ENCODE measurements at places on chromosomes 13 and 19.

GRCh38 chr13:109412283-109412901 is 374.0 kb downstream of the IRS2 start:
- H3K4me3 ChIP-seq: no peak overlapping the region
- H3K4me1 ChIP-seq: no peaks in the 10 kb centered on the region
- no peaks in the 10 kb centered on the region for H3K36me3 ChIP-seq
- no peak overlapping the region for H3K27ac ChIP-seq
- DNase-seq: no peak
- no peaks in the 10 kb centered on the region for H3K27me3 ChIP-seq

- H3K36me3 ChIP-seq: peaks cover 3% of the 10 kb centered on the region
- no peaks in the 10 kb centered on the region for H3K27me3 ChIP-seq
- H3K27ac ChIP-seq: no peak overlapping the region
- H3K4me3 ChIP-seq: no peak overlapping the region
These were observed 11.7 kb upstream of the MTIF3 start for GRCh38 chr13:27461940-27462584.

- peaks cover 33% of the 10 kb centered on the region for H3K27me3 ChIP-seq
- H3K27ac ChIP-seq: no peak overlapping the region
- H3K36me3 ChIP-seq: peaks cover 6% of the 10 kb centered on the region
These were observed 44.9 kb downstream of the ZNF823 start for GRCh38 chr19:11693505-11694499.

GRCh38 chr13:34164582-34164981 is 346.6 kb downstream of the RFC3 start:
- H3K4me3 ChIP-seq: no peak overlapping the region
- DNase-seq: no peak
- no peaks in the 10 kb centered on the region for H3K36me3 ChIP-seq
- H3K4me1 ChIP-seq: no peaks in the 10 kb centered on the region

DNA sequence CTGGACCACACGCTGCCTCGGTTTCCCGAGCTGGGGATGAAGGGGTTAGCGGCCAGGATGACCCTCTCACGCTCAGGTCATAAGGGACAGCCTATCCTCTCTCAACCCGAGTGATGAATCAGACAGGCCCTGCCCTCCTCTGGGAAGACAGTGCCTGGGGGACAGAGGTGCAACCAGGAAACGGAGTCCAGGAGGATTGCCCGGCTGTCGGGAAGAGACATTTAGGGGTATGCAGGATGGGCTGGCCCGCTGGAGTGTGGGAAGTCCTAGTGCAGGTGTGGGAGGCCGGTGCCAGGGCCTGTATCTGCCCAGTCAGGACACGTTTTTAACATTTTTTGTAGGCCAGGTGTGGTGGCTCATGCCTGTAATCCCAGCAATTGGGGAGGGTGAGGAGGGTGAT is 8.3 kb downstream of the LSM7 start:
- H3K36me3 ChIP-seq: peaks cover 8% of the 10 kb centered on the region
- DNase-seq: no peak
- H3K27me3 ChIP-seq: peaks cover 8% of the 10 kb centered on the region
- H3K4me1 ChIP-seq: no peaks in the 10 kb centered on the region
- H3K4me3 ChIP-seq: no peak overlapping the region

Measured in activated CD8-positive, alpha-beta memory T cell treated with anti-CD3 and anti-CD28 coated beads, Interleukin-2, amount 10 ng/mL, durations not matched to agents 7 days and 5 days (primary cell).